Naive B cell (primary cell): ENCODE measurements at places on chromosomes 4 and X.

DNA sequence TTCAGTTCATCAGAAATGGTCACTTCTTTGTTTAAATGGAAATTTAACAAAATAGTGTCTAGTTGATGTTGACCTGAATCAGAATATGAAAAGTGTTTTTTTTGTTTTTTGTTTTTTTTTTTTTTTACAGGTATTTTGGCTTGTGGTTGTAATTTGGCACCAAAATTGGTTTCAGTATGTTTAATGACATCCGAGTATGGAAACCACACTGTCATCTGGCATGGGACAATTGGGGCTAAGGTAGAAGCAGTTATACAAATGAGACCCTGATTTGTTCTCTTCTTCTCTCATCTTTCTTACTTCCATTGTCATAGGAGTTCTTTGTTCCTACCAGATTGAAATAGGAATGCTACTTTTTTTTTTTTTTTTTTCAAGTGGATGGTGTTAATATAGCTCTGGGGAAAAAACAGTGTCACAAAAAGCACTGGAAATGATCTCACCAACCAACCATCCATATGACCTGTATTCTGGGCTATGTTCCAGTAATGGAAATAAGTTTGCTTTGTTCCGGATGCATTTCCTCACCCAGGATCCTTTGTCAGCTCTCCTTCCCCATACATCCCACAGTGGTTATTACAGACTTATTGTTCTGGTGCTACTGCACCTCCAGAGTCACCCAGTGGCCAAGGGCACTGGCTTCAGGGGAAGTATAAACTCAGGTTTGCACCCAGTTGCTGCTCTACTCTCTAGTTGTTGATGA is 95.8 kb downstream of the ATXN3L start:
- H3K27ac ChIP-seq = peak overlapping the region; percentile 41
- H3K4me1 ChIP-seq = peaks cover 5% of the 10 kb centered on the region
- DNase-seq = no peak
- H3K27me3 ChIP-seq = no peaks in the 10 kb centered on the region
- no peak overlapping the region for H3K4me3 ChIP-seq
- H3K36me3 ChIP-seq = peaks cover 6% of the 10 kb centered on the region

DNA sequence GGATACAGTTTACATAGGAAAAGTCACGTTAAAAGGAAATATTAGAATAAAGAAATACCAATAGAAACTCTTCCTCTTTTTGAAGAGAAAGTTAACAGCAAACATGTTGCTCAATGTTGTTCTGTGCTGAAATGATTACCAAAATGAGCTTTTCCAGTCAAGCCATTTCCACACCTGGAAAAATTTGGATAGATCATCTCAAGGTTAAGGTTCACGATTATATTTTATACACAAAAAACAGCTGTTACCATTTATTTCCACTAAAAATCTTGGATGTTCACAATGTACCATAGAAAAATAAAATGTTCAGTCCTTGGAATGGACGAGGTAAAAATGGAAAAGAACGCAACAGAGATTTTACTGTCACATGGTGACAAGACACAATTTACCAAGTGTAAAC is 218.7 kb downstream of the SCFD2 start:
- peaks cover 20% of the 10 kb centered on the region for H3K4me1 ChIP-seq
- H3K27ac ChIP-seq = no peak overlapping the region
- DNase-seq = no peak

DNA sequence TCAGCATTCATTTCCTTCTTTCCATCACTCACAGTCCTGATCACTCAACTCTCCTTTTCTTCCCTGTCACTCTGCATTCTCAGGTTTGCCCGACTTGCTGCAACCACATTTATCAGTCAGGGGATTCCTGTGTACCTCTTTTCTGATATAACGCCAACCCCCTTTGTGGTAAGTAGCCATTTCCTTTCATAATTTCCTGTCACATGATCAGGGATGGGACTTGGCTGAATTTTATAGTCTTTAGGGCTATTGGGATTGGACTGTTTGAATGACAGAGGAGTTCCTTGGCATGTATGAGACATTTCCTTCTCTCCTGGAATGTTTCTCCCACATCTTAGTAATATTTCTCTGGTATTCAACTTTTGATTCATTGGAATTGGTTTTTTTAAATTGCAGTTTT is 11.0 kb downstream of the PGM2 start:
- no peak overlapping the region for H3K4me3 ChIP-seq
- no peaks in the 10 kb centered on the region for H3K27me3 ChIP-seq
- H3K27ac ChIP-seq = no peak overlapping the region
- H3K4me1 ChIP-seq = peaks cover 20% of the 10 kb centered on the region

- no peak overlapping the region for H3K27ac ChIP-seq
- H3K4me3 ChIP-seq = no peak overlapping the region
- H3K4me1 ChIP-seq = no peaks in the 10 kb centered on the region
Observed at GRCh38 chr4:7130621-7131211, 61.6 kb upstream of the SORCS2 start.
